Central memory CD4-positive, alpha-beta T cell (primary cell): ENCODE measurements at places on chromosomes 1 and 21.

GRCh38 chr1:16218014-16218673 is 5.7 kb upstream of the ARHGEF19 start:
- no peak for DNase-seq

DNA sequence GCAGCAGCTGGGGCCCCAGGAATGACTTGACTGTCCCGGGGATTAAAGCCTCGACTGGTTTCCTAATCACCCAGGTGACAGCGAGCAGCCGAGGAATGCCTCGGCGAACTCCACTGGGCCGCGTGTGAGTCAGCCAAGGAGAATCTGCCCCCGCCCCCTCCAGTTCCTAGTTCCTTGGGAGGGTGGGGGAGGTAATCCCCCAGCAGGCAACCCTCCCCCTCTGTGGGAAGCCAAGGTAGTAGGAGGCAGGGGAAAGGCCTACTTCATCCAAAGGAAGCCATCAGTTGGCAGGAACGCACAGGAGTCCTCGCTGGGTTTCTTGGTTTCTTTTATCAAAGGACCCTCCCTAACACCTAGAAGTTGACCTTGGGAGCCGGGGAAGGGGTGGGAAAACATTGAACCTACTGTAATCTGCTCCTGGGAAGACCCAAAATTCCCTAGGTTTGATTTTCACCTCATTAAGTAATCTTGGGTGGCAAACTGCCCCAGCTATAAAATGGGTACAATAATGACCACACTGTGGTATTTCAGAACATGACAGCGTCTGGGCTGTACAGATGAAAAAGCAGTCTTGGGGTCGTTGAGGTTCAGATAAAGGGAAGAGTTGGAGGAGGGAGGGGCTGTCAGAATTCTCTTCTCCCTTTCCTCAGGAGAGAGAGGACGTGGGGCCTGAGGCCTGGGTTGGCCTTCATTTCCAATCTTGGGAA is 1.4 kb downstream of the TENT5B start:
- no peak for DNase-seq

GRCh38 chr1:95312181-95312580 is 78.2 kb downstream of the RWDD3 start:
- no peak for DNase-seq

GRCh38 chr1:101522486-101522885 is 285.7 kb downstream of the S1PR1 start:
- DNase-seq: no peak

GRCh38 chr1:234602334-234603220 is 7.4 kb downstream of the IRF2BP2 start:
- DNase-seq: no peak

DNA sequence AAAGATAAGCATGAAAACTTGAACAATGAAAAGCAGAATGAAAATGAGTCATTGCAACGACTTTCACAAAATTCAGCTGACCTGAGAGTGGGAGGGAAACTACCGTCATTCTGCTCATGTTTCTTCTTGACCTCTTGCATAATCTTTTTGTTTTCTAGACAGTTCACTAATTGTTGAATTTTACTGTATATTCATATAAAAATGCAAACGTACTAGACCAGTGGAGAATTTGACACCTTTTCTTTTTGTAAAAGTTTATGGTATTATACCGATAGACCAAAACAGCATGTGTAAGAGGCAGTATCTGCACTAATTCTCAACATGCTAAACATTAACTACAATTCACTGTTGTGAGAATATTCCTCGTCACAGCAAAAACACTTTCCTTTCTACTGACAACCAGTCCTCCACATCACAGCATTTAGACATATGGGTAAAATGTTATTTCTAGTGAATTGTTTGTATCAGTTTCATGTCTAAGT is 137.8 kb downstream of the GREM2 start:
- no peak for DNase-seq

DNA sequence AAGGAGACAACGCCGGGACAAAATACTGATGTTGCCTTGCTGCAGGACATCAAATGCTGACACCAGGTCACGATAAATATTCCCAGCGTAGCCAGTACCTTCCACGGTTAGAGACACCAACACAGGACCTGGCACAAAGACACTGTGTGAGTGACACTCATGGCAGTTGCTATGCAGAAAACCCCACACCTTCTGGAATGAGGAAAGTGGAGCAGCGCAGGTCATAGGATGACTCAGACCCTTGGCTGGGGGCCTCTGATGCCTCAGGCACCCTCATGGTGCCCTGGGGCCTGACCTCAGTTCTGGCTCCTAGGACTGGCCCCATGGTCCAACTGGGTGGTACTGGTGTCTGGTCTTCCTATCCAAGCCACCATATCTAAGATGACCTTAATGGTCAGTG is 7.0 kb downstream of the DCST2 start:
- no peak for DNase-seq

DNA sequence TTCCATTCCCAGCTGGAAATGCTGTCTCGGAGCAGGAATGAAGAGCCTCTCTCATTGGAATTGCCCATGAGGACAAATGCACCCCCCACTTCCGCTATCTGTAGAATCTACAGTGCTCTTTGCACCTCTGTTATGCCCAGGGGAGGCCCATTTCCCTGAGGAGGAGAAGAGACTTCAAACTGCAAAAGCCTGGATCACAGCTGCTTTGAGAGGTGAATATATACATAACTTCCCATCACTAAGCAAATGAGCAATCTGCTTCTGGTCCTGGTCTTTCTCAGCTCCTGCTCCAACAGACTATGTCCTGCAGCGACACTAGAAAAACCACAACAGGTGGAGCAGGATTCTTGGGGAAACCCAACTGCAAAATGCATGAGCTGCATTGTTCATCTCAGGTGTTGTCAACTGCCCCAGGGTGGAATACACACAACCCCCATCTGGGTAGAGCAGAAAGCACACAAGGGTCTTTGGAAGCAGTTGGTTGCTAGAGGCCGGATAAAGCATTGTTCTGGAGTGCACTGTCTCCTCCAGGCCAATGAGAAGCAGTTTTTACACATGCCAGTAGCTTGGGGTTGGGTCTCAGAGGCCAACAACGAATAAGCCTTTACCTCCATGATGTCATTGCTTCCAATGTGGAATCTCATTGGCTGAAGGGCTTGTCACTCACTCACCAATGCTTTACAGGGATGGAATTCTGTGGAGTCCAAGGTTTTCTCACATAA is 67.7 kb upstream of the RAB4A start:
- no peak for DNase-seq

GRCh38 chr1:237058470-237058869 is 16.5 kb downstream of the RYR2 start:
- no peak for DNase-seq

DNA sequence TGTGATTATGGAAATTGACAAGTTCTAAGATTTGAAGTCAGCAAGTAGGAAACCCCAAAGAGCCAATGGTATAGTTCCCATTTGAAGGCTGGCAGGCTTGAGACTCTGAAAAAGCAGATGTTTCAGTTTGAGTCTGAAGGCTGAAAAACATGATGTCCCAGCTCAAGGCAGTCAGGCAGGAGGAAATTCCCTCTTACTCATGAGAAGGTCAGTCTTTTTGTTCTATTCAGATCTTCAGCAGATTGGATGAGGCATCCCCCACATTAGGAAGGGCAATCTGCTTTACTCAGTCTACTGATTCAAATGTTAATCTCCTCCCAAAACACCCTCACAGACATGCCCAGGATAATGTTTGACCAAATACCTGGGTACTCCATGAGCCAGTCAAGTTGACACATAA is 372.5 kb upstream of the ST6GALNAC5 start:
- DNase-seq: no peak

DNA sequence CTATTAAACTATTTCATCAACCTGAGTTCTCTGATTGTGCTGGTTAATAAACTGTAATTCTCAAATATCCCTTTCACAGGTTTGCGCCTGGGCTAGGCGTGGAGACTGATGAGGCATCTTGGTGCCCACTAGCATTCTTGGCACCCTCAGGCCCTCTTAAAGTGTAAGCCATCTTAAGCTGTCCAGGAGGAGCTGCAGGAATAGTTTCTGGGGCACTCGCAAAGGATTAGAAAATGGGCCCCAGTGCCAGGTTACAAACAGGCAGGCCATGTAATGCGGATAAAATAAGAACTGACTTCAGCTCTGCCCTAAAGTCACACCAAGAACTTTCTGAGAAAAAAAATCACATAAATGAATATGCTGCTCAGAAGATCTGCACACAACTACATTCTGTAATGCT is 1.1 kb downstream of the CASQ2 start:
- DNase-seq: no peak

- DNase-seq: no peak
These were observed 9.3 kb downstream of the SLAMF8 start for GRCh38 chr1:159835862-159836525.

GRCh38 chr1:6292102-6292501 is 31.2 kb upstream of the GPR153 start:
- no peak for DNase-seq

GRCh38 chr1:33140153-33141149 is 41.4 kb downstream of the TRIM62 start:
- DNase-seq: no peak

- DNase-seq: no peak
These were observed 10.5 kb downstream of the SCP2 start for GRCh38 chr1:52937433-52938182.

DNA sequence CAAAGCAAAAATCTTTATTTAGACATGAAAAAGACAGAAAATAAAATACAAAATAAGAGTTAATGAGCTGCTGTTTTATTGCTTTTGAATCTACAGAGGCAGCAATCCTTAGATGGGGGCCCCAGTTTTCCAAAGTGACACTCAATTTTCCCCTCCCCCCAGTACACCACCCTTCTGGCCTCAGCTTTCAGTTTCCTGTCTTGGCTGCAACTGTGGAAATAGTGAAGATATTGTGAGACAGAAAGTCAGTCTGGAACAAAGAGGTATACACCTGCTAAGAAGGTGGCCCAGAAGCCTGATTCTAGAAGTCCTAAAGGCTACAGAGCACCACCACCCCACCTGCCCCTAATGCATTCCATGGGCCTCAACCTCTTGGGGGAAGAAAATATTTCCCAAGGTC is 1.1 kb upstream of the MTMR11 start:
- DNase-seq: no peak

GRCh38 chr1:2239384-2239985 is 11.4 kb downstream of the SKI start:
- DNase-seq: no peak

DNA sequence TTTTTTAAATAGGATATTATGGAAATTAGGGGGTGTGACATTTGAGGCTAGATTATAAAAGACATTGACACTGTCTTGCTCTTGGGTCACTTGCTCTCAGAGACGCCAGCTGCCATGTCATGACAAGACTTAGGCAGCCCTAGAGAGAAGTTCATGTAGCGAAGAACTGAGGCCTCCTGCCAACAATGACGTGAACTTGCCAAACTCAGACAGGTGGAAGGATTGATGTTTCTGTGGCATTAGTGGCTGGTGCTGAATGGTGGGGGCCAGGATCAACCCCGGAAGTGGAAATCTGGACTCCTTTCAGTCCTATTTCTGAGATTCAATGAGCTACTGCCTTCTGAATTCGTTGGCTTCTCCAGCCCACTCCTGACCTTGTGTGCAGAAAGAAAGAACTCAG is 14.7 kb downstream of the NCF2 start:
- no peak for DNase-seq

DNA sequence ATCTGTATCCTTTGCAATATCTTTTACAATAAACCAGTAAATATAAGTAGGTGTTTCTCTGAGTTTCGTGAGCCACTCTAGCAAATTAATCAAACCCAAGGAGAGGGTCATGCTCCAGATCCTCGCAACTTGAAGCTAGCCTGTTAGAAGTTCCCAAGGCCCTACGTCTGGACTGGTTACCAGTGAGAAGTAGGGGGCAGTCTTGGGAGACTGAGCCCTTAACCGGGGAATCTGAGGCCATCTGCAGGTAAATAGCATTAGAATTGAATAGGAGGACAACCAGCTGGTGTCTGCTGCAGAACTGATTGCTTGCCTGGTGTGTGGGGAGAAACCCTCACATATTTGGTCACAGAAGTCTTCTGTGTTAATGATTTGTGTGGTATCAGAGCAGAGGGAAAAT is 190.5 kb downstream of the RYR2 start:
- no peak for DNase-seq

DNA sequence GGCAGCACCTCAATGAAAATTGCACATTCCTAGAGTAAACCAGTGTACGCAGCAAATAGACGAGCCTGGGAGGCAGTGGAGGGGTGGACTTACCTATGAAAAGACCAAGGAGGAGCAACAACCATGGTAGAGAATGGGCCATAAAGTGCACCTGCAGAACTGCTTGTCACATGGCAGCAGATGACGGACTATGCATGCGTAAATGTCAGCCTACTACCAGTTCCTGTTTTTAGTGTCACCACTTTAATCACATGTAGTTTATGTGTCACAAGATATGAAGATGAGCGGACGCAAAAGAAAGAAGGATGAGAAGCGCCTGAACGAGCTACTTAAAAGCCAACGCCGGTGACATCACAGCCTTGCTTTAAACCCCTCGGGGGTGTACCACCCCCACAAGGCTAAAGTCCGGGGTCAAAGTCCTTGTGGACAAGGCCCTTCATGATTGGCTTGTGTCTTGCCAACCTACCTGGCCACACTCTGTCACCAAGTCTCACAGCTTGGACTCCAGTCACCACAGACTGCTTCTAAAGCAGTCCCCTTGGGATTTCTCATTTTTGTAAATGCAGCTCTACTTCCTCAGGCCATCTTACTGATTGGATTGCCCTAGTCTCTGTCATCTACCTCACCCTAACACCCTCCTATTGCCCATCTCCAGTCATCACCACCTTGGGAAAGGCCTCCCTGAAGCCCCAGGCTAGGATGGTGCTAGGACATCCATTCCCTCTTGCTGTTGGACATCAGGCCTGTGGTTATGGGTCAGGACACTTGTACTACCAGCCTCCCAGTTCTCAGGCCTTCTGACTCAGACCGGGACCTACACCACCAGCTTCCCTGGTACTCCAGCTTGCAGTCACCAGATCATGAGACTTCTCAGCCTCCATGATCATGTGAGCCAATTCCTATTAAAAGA is 6.0 kb upstream of the LY9 start:
- DNase-seq: no peak

- no peak for DNase-seq
These were observed 481.2 kb upstream of the NR5A2 start for GRCh38 chr1:199546323-199546722.

DNA sequence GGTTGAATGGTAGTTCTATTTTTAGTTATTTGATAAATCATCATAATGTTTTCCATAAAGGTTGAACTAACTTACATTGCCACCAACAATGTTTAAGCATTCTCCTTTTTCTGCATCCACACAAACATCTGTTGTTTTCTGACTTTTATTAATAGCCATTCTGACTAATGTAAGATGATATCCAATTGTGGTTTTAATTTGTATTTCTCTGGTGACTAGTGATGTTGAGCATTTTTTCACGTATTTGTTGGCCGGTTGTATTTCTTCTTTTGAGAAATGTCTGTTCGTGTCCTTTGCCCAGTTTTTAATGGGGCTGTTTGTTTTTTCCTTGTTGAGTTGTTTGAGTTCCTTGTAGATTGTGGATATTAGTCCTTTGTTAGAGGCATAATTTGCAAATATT is 24.6 kb upstream of the SLC35F3 start:
- no peak for DNase-seq
